ENCODE measurements at places on chromosomes 4 and X.
A peak's percentile ranks its signal among the peaks of the same experiment; 100 is the strongest.

GRCh38 chr4:47474799-47475198 lies 10.3 kb upstream of the ATP10D start:
- no peak for DNase-seq

- DNase-seq, result no peak
These were observed 81.9 kb downstream of the HMGB2 start for GRCh38 chr4:173252024-173252935.

DNA sequence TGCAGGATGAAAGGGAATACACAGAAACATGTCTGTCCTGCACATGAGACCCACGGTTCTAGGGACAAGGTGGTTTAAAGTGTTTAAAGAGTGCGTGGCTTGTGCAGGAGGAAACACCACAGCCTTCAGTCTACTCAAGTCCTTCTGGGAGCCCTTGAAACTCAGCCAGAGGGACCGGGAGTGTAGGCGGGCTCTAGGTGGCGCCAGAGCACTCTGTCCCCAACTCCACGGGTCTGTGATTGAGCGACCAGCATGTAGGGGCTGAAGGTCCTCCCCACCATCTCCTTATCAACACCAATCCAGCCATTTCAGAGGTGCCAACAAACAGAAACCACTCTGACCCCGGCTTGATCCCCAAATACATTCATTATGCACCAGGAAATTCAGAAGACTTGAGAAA lies 82.0 kb upstream of the CLDN34 start:
- peak; percentile 32 for DNase-seq

DNA sequence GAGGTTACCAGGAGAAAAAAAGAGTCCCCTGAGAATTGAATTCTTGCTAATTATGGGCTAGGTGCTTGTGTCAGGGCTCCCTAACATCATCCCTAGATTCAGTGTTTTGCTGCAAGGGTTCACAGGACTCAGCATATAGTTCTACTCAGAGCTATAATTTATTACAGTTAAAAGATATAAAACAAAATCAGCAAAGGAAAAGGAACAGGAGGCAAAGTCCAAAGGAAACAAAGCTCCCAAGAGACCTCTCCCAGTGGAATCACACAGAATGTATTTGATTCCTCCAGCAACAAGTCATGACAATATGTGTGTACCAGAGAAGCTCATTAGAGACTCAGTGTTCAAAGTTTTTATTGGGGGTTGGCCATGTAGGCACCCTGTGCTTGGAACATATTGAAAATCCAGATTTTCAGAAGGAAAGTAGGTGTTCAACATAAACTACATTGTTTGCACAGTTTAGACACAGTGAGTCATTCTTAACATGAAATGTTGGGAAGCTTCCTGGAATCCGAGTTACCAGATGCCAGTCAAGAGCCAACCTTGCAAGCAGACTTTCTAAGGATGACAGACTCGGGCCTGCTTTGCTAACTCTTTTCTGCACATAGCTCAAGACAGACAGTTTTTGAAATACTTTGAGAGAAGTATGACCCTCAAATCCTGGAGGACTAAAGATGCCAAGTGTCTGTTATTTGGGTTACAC lies 311.3 kb upstream of the EMCN start:
- no peak for DNase-seq

- no peak for DNase-seq
These were observed 172.2 kb upstream of the TECRL start for GRCh38 chr4:64581422-64581821.

GRCh38 chr4:169723207-169723965 lies 34.4 kb downstream of the HPF1 start:
- peak; percentile 14 for DNase-seq

- no peak for DNase-seq
These were observed 186.5 kb downstream of the BANK1 start for GRCh38 chr4:101977076-101977475.

- DNase-seq, result no peak
These were observed 54.0 kb upstream of the C4orf54 start for GRCh38 chr4:99711657-99712056.

- no peak for DNase-seq
These were observed 924 bp upstream of the ENAM start for GRCh38 chr4:70627620-70628019.

- no peak for DNase-seq
These were observed 483.6 kb downstream of the SH2D1A start for GRCh38 chrX:124829930-124830329.

GRCh38 chrX:18309401-18309800 lies 45.1 kb downstream of the SCML2 start:
- no peak for DNase-seq

- no peak for DNase-seq
These were observed 97.0 kb upstream of the LANCL3 start for GRCh38 chrX:37474478-37474877.

DNA sequence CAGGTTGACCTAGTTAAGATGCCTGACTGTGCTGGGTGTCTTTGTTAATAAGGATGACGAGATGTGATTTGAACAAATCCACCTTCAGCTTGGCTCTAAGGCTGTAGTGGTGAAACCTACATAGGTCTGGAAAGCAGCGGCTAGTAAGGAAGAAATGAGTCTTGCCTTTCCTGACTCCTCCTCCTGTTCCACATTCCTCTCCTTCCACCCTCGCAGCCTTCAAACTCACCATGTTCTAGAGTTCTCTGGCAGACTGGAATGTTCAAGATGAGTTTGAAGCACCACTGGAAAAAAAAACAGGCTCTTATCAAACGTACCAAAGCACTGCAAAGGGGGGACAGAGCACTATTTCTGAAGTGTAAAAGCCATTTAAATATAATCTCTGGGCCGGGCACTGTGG lies 395.4 kb downstream of the BMPR1B start:
- no peak for DNase-seq

GRCh38 chrX:10326578-10326977 lies 169.8 kb downstream of the CLCN4 start:
- DNase-seq, result no peak

DNA sequence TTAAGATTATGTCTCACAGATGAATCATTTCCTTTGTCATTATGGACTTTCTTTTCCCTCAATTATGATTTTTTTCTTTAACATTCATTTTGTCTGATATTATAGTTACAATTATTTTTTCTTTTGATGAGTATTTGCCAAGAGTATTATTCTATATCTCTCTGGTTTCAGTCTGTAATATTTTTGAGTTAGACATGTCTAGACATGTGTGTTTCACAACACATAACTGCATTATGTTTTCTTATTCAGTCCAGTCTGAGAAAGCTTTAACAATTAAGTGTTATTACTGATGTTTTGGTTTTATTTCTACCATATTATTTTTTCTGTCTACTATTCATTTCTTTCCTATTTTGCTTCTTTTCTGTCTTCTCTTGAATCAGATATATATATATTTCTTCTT lies 108.3 kb upstream of the MID1IP1 start:
- DNase-seq, result no peak

DNA sequence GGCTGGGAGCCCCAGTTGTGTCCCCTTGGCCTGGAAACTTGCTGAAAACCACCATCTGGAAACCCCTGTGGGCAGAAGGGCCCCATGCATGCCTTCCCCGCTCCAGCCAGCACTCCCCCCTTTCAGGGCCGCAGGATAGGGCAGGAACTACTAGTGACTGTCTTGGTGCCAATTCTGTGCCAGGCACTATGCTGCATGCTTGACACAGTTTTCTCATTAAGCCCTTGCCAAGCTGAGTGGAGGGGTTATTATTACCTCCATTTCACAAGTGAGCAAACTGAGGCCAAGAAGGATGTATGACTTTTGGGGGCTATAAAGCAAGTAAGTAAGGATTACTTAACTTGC lies 73.6 kb upstream of the PJA1 start:
- no peak for DNase-seq

DNA sequence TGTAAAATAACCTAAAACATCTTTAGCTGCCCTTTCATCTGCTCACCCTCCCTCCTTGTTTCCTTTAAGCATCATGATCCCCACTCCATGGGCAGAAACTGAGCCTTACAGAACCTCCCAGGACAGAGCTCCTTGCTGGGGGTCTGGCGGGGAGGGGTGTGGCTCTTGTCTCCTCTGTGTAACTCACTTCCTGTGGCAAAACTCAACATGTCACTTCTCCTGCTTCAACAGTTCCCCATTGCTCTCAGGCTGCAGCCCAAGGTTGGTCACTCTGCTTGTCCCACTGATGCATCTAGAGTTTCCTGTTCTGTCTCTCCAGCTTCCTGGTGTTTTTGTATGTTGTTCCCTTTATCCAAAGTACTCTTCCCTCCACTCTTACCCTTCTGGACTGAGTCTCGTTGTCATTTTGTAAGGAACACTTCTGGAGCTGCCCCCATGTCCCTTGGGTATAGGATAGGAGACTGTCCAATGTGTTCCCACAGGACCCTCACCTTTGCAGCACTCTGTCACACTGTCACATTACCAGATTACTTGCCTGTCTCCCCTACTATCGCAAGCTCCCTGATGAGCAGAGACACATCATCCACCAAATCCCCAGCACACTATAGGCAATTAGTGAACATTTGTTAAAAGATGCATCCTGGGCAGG lies 19.6 kb downstream of the TMEM31 start:
- DNase-seq, result no peak

GRCh38 chrX:50106051-50106675 lies 94.6 kb downstream of the AKAP4 start:
- no peak for DNase-seq

DNA sequence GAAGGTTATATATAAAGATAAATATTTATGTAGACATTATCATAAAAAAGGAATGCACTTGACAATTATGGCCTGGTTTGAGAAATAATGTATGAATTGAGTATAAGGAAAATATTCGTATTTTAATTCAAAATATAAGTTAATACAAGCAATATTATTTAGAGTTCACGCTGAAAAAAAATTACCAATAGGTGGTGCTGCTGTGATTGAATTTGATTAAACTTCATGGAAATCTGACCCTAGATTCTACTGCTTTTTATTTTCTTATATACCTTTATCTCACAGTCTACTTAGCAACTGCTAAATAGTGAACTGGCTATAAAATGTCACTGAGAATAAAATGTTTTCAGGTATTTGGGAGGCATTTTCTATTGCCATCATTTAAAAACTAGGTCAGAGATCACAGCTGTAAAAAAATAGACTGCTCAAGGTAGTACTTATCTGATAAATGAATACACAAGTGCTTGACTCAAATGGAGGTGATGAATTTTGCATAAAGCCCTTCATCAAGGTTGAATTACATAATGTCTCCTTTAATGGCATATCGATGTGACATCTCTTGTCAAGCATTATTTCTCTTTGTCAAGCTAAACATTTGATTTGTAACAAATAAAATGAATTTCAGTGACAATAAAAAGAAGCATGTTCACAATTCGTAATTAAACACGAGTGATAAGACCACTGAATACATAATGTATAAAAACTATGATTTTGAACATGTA lies 1638.8 kb upstream of the PCDH7 start:
- DNase-seq, result no peak

GRCh38 chr4:103664436-103665075 lies 55.2 kb downstream of the TACR3 start:
- no peak for DNase-seq

DNA sequence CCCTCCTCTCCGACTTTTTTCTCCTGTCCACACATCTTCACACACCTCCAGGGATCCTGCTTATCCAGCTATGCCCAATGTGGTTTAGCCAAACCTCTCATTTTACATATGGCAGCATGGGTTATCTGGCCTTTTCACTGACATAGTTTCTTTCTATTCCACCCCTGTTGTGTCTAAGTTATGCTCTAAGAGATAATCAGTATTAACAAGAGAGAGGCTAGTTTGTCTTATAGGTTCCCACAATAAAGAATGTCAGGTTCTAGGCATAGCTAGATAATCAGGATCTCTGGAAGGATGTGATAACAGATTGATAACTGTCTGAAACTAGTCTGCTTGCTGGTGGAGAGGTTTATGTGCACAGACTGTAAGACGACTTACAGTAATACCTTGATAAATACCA lies 7.7 kb upstream of the GALNT7 start:
- DNase-seq, result no peak

DNA sequence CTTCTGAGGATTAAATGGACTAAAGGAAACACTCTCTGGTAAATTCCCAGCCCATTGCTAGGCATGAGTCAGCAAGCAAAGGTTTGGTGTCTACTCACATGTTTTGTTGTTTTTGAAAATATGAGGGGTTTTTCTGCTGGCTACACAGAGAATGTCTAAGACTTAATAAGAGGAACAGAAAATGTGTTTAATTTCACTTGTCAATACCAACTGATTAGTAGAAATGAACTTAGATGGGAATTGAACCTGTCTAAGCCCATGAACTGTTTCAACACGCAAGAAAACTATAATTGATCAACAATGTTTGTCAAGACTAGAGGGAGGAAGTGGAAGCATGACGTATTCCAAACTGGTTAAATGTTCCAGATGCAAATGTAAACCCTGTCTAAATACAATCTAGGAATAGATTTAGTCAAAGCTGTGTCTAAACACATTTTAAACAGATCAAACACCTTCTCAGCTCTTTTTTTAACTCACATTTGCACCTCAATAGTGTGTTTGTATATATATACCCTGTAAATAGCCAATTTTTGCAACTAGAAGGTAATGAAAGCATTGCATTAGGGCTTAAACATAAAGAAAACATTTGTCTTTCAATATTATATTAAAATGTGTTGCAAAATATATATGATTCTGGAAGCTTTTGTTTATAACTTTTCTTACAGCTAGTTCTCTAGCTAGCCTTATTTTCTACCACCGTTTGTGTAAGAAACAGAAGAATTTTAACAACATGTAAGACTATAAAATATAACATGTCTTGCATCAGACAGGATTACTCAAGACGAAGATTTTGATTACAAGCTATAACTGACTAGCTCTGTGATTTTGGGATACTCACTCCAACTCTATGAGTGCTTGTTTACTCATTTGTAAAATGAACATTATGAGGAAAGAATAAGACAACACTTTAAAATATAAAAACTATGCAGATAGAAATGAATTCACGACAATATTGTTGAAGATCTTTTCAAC lies 607.8 kb downstream of the FSTL5 start:
- DNase-seq, result no peak

- no peak for DNase-seq
These were observed 52.0 kb downstream of the TBC1D14 start for GRCh38 chr4:6961496-6962210.

- no peak for DNase-seq
These were observed 23.9 kb downstream of the ACSL4 start for GRCh38 chrX:109709129-109709631.

DNA sequence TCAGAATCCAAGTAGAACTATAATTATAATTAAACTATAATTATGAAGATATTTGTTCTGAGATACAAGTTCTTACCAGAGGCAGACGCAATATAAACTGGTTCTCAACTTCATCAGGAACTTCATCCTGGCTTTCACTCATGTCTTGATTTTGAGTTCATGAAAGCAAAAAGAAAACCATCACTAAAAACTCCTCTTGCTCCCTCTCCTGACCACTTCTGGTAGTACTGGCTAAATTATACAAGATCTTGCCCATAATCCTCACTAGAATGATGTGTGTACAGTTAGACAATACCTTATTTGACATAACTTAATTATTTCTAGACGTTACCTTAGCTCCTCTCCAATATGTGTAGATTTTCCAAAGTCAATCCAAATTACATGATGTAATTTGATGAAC lies 3.7 kb downstream of the TAF7L start:
- peak; percentile 25 for DNase-seq

- no peak for DNase-seq
These were observed 107.2 kb downstream of the CENPC start for GRCh38 chr4:67437974-67438713.

All from CD4-positive, alpha-beta T cell treated with Interleukin-2 at 100 ng/mL for 4 hours (primary cell).